ENCODE measurements at places on chromosomes 12 and 14.
A peak's percentile ranks its signal among the peaks of the same experiment; 100 is the strongest.

- no peak for DNase-seq
These were observed 185.0 kb upstream of the BTG1 start for GRCh38 chr12:92330654-92331053.

- DNase-seq: peak; percentile 55
These were observed 565 bp downstream of the SPRYD3 start for GRCh38 chr12:53078425-53079225.

GRCh38 chr12:80033448-80033847, 65.9 kb upstream of the OTOGL start:
- DNase-seq: no peak

- DNase-seq: peak; percentile 28
These were observed 28.2 kb downstream of the WBP11 start for GRCh38 chr12:14774906-14775635.

Data from activated naive CD4-positive, alpha-beta T cell treated with anti-CD3 and anti-CD28 coated beads, Interleukin-2, amount 50 U/mL, for 72 hours (primary cell).